ENCODE measurements at places on chromosomes 5 and 9.

GRCh38 chr5:61811052-61811451 is 479.0 kb downstream of the ZSWIM6 start:
- DNase-seq: no peak

DNA sequence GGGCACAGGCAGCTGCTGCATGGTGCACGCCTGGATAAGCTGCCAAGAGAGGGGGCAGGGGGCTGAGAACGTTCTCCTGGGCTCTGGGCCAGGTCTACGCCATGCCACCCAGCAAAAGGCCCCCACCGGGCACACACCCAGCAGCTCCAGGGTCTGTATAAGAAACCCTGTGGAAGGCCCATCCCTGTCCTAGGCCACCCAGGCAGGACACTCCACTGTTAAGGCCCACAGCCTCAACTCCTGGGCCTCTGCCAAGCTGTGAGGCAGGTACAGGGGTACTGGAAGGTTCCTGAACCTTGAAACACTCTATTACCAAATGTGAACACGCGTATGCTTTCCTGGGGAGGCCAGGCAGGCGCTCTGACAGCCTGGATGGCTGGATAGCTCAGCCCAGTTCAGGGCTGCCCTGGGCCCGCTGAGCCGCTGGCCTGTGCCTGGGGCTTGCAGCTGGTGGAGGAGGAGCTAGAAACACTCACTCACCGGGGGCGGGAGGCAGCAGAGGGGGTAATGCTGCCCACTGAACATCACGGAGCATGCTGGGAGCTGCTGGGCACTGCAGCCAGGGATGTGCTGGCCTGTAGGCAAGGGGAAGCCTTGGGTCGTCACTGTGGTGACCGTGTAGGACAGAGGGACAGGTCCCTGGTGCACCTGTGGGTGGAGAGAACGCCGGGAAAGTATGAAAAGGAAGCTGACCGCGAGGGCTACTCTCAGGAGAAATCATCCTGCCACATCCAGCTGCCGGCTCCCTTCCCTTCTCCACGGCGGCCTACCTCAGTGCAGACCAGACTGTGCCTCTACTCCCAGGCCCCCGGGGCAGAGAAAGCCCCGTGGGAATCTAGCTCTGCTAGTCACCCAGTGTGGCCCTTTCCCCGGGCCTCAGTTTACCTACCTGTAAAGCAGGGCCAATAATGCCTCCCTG is 6.0 kb downstream of the RNF44 start:
- DNase-seq: no peak

- DNase-seq: no peak
Measured at GRCh38 chr9:22138956-22139660, 130.0 kb upstream of the CDKN2B start.

DNA sequence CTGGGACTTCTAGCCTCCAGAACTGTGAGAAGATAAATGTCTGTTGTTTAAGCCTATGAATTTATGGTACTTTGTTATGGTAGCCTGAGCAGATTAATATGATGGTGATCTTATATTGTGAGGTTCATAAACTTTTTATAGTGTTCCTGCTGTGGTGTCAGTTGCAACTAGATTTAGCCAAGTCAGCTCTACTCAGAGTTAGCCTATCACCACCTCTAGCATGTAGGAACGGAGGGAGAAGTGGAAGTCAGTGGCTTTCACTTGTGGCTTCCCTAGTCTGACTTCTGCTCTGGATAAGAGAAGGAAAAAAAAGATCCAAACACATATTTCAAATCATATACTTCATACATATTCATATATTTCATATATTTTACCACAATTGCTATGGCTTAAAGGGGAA is 6.6 kb downstream of the POC5 start:
- no peak for DNase-seq

DNA sequence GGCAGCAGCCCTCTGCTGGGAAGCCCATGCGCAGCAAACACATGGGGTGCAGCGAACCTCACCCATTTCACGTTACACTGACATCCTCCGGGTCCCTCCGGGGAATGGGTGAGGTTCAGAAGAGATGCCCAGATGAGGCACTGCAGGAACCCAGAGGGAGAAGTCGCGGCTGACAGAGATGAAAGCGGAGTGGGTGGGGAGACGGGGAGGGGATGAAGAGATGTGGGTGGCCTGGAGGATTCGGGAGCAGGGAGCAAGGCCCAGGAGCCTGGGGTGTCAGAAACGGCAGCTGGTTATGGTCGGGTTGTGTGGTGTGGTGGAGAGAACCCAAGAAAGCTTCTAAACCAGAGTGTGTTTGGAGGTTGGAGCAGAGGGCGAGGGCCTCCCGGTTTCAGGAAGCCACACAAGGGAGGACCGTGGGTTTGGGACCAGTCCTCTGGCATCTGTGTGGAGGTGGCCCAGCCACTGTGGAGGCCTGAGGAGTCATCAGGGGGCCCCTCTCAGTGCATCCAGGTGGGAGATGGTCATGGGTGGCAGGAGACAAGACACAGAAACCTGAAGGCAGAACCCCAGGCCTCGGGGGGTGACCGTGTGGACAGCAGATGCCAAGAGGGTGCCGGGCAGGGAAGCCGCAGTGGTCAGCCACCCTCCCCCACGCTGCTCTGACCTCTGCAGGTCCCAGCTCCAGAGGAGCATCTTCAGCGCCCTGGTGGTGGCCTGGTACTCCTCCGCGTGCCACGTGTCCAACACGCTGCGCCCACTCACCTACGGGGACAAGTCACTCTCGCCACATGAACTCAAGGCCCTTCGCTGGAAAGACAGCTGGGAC is 8.6 kb downstream of the UCK1 start:
- DNase-seq: no peak

DNA sequence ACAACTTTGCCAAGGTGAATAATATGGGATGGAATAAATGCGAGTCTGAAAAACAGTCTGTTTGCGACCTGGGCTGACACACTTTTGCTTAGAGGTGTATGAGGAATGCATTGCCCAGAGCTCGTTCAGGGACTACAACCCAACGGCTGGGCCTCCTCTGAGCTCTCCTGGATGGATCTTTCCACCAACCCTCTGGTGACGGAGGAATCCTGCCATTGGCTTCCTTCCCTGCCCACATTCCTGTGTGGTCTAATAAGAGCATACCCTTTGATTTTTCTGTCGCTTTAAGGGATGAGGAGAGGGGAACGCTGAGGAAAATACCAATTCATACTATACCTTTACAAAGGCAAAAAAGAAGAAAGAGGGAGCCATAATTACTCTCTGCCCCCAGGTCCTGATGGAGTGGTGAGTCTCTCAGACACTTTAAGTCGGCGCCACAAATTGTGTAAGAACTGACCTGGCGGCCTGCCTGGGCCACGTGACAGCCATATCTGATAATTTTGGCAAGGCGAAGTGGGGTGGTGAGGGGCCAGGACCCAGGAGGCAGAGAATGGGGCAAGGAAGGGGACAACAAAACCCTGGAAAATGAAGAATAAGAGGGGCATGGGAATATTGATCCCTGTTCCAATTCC is 265.2 kb upstream of the MSX2 start:
- no peak for DNase-seq

DNA sequence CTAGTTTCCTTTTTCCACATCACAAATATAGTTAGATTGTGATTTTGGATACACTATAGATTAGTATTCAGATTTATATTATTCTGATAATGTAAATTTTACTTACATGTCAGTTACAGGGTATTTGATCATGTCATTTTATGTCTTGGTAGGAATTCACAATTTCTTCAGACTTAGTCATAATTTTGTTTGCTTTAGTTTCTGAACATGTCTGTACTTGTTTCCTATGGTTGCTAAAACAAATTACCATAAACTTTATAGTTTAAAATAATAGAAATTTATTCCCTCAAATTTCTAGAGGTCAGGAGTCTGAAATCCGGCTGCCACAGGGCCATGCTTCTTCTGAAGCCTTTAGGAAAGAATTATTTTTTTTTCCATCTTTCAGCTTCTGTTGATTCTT is 1817.2 kb upstream of the CDH9 start:
- DNase-seq: no peak

GRCh38 chr9:120892748-120893610 is 16.0 kb upstream of the PHF19 start:
- DNase-seq: no peak

DNA sequence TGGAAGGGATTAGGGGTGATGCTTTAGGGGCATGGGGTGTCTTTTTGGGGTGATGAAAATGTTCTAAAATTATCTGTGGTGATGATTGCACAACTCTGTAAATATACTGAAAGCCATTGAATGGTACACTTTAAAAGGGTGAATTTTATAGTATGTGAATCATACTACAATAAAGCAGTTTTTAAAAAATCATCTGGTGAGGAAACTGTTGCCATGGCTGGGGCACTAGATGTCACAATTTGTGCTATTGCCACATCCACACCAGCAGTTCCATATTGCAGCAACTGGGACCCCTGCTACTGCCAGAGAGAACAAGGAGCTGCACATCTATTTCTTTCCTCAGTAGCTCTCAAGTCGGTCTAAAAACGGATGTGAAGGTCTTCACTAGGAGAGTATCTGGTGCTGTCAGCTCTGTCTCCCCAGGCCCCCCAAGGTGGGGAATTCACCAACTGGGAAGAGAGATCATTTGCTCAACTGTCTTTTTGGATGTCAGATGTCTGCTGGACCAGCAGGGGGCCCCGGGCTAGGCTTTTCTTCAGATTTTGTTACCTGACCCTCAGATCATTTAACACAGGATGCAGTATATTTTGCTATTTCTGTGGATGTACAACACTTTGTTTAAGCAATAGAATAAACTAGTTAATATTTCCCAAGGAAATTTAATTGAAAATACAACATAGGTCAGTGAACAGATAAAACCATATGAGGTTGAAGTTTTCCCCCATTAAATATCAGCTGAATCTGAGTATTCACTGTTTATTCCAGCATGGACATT is 13.2 kb downstream of the CMYA5 start:
- DNase-seq: peak; percentile 21

- no peak for DNase-seq
Measured at GRCh38 chr9:37100741-37101140, 19.6 kb upstream of the ZCCHC7 start.

- DNase-seq: no peak
Measured at GRCh38 chr5:84131372-84131771, 253.3 kb downstream of the EDIL3 start.

DNA sequence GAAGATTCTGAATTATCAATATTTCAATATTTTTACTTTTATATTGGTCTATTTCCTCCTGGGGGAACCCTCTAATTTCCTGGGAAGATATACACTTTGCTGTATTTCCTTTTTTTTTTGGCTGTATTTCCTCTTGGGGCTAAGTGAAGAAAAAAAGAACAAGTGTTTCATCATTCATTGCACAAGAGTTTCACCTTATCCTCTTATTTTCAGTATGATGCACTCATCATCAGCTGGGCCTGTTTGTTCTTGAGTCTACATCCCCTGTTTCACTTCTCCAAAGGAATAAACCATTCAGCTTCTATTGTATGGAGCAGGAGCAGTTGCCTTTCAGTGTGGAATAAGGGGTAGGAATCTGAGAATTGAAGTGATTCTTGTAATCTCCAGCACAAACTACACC is 210.8 kb downstream of the FAM170A start:
- no peak for DNase-seq

- no peak for DNase-seq
Measured at GRCh38 chr5:83179966-83180365, 102.6 kb downstream of the XRCC4 start.

- DNase-seq: no peak
Measured at GRCh38 chr9:107862323-107862722, 372.8 kb upstream of the KLF4 start.

- no peak for DNase-seq
Measured at GRCh38 chr5:135642488-135642870, 63.7 kb upstream of the CXCL14 start.

DNA sequence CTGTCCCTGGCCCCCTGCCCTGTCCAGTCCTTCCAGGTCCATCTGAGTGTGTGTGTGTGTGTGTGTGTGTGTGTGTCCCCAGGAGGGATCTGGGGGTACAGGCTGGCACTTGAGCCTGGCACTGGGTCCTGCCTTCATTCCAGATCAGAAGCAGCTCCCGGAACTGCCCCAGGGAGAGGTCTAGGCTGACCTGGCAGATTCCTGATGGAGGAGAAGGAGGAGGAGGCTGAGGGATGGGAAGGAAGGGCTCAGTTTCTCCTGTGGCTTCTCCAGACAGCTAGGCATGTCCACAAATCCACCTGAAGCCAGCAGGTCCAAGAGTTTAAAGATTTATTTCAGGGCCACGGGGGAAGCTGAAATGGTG is 328 bp downstream of the NDST1 start:
- no peak for DNase-seq

GRCh38 chr9:133163504-133164172 is at the start of gene GBGT1:
Gene GBGT1, minus strand, starts transcription at chr9:133163914. Its CDS starts 1,502 bp downstream, at chr9:133162412.
- DNase-seq: no peak
